ENCODE measurements at places on chromosomes 6 and 20.

GRCh38 chr6:51300510-51300909 lies 481.8 kb downstream of the TFAP2B start:
- no peak for DNase-seq

- DNase-seq = no peak
Observed at GRCh38 chr6:83488448-83488847, 23.9 kb upstream of the PRSS35 start.

- DNase-seq = no peak
Observed at GRCh38 chr6:108974201-108974600, 120.4 kb downstream of the SESN1 start.

GRCh38 chr6:56710967-56711366 lies 68.3 kb upstream of the DST start:
- DNase-seq = no peak

- no peak for DNase-seq
Observed at GRCh38 chr6:94270091-94270948, 851.0 kb upstream of the EPHA7 start.

- DNase-seq = no peak
Observed at GRCh38 chr6:150622941-150623874, 23.5 kb downstream of the PLEKHG1 start.

- DNase-seq = no peak
Observed at GRCh38 chr20:7859356-7859802, 80.9 kb downstream of the HAO1 start.
